Memory B cell (primary cell): ENCODE measurements at places on chromosomes 4 and X.
A peak's percentile ranks its signal among the peaks of the same experiment; 100 is the strongest.

DNA sequence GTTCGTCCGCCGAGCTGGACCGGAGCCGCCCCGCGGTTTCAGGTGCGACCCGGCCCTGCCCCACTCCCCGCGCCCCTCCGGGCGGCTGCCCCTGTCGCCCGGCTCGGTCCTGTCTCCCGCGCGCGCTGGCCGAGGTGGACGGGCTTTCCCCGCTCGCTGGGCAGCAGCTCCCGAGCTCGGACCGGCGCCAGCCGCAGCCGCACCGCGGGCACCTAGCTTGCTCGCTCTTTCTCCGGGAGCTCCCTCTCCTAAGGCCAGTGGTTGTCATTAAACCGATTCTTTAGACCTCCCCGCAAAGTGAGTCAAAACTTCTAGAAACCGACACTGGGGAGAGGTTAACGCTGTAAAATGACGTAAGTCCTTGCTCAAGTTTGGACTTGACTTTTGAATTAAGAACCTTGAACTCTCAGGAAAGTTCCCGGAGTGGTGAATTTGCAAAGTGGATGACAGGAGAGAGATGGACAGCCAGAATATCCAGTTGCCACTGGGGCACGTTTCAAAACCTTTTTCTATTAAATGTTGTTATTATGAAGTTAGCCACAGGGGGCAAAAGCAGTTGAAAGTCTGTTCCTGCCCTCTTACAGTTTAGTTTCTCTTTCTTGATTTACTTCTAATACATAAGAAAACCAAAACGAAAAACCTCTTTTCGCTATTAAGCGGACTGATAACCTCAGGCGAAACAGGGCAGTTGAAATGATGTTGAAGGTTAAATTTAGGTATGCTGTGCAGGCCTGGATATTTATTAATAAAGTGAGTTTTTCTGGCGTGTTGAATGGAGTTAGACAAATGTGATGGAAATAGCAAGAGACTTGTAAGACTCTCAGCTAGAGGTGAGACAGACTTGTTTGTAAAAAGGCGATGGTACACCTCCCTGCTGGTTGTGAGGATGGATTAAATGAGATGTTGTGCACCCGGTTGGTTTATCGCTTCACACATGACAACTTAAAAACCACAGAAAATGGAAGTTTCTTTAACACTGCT lies 847 bp downstream of the PI4K2B start:
- peak; percentile 65 for DNase-seq

- DNase-seq = no peak
Measured at GRCh38 chrX:73765776-73766430, 202.9 kb downstream of the CHIC1 start.

GRCh38 chrX:74520896-74521295 lies 93.5 kb downstream of the RLIM start:
- no peak for DNase-seq

DNA sequence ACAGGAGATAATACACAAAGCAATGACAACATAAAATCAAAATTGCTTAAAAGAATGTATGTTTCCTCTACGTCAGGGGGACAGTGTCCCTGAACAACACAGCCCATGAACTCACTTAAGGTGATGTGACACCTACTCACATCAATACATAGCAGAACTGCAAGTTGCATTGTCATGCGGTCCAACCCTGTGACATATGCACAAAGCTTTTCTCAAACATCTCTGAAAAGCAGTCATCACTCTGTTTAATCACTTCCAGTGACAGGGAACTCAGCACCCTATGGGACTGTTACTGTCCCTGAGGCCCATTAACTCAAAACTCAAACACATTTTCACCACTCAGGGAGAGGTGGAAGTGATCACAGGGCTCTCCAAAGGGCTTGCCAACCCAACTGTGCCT lies 2.4 kb downstream of the STX18 start:
- DNase-seq = no peak
